ENCODE measurements at places on chromosomes 4 and X.
A peak's percentile ranks its signal among the peaks of the same experiment; 100 is the strongest.

GRCh38 chr4:174279433-174280155 lies 3.9 kb downstream of the FBXO8 start:
- no peak for DNase-seq

- DNase-seq = no peak
These were observed 95.7 kb downstream of the CPZ start for GRCh38 chr4:8688041-8688907.

- no peak for DNase-seq
These were observed 63.6 kb downstream of the SLC7A11 start for GRCh38 chr4:138178566-138178965.

- no peak for DNase-seq
These were observed 85.1 kb upstream of the SHOX start for GRCh38 chrX:545452-545885.

DNA sequence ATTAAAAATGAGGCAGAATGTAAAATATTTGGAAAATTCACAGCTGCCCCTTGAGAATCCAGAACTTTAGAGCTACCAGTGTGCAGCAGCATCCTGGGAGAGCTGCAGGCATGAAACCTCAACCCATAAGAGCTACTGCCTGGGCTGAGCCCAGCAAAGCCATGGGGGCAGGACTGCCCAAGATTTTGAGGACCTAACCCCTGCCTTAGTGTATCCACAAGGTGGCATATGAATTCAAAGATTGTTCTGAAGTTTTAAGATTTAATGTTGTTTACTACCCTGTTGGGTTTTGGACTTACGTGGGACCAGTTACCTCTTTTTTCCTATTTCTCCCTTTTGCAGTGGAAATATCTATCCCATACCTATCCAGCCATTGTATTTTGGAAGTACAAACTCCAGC lies 26.4 kb downstream of the CASP6 start:
- DNase-seq = no peak

DNA sequence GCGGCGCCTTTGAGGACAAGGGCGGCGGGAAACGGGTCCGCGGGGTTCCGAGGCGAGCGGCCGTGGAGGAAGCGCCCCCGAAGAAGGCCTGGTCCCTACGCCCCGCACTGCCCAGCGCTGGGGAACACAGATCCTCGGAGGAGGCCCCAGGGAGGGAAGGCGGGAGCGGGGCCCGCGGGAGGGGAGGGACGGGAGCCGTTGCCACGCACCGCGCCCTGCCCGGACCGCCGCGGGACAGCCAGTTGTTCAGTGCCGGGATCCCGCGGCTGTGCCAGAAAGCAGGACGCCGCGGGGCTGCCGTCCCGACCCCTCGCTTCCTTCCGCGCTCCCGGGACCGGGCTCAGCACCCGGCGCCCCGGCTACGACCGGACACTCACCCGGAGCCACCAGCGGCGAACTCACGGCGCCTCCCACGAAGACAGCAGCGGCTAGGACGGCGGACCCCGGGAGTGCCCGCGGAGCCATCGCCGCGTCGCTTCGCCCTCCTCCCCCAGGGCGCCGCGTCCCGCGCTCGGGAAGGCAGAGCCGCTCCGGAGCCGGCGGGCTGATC lies 278 bp downstream of the RELL1 start:
- peak; percentile 25 for DNase-seq

DNA sequence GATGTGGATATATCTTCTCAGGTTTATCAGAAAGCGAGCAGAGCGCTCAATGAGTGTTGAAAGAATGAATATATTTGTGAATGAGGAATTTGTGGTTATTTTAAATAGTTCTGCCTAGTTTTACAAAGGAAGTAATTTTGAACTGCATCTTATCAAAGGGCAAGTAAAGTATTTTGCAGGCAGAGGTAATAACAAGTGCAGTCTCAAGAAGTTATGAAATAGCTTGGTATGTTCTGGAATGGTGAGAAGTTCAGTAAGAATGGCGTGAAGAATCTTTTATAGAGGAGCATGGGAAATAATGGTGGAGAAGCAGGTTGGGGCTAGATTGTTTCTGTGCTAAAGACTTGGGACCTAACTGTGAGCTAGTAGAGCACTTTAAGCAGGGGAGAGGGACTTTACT lies 10.9 kb downstream of the TMA16 start:
- no peak for DNase-seq

DNA sequence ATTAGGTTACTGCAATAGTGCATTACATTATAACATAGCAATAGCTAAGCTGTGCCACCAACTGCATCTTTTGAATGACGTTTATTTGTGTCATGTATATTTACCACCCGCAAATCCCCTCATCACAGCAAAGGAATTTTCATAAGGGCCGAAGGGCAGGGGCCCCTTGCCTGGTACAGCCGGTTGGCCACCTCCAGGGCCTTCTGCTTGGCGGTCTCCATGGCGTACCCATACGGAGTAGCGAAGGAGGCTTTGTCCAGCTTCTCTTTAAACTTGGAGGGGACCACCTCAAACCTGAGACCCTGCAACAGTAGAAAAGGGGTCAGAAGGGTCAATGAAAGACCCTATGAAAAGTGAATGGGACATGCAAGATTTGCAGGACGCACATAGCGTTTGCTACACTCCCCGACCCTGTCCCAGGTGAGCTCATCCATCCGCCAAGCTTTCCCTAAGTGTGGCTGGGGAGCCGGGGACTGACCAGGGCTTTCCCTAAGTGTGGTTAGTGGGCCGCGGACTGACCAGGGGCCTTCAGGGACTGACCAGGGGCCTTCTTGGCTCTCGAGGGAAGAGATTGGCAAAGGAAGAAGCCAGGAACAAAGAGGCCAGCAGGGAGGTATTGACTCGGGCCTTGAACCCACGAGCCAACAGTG lies 10.6 kb downstream of the ASMTL start:
- DNase-seq = no peak

DNA sequence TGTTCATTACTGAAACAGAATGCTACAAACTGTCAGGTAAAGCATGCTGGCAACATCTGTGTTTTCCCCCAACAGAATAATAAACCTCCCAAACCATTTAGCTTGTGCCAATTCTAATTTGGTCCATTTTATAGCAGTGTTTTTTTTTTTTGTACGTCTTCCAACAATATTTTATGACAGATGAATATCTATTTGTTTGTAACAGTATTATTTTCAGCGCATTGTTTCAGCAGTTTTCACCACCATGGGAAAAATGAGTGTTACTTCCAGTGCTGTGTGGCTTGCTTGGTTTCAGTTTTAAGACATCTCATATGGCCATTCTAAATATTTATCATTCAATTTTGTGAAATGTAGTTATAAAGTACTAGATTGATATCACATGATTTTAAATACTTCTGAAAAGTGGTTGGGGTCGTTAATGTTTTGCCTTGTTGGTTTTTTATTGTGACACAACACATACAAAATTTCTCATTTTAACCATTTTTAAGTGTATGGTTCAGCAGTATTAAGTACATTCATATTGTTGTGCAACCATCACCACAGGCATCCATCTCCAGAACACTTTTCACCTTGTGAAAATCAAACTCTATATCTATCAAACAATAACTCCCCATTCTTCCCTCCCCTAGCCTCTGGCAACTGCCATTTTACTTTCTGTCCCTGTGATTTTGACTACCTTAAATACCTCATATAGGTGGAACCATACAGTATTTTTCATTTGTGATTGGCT lies 25.6 kb upstream of the TBC1D19 start:
- no peak for DNase-seq

DNA sequence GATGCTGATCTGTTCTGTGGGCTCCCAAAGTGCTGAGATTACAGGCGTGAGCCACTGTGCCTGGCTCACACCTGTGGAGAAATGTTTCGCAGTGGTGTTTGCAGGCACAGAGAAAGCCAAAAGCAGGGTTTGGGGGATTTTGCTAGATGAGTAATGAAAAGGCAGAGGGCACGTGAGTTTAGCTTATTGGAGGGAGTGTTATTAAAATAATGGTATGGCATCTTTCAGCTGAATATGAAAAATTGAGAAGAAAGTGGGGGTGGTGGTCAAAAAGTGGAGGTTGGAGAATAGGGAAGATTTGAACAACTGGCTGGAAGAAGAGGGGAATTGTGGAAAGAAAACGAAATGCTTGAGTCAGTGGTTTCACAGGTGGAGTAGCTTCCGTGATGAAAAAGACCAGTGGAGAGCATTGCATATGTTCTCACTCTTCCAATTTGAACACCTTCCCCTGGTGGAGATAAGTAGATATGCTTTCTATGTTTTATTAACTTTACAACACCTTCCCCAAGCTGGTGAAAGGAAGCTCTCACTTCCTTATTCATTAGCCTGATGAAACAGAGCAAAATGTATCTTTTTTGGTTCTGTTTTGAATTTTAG lies 1.1 kb upstream of the CHST7 start:
- no peak for DNase-seq

GRCh38 chr4:83320548-83320947 lies 14.1 kb downstream of the HPSE start:
- no peak for DNase-seq

DNA sequence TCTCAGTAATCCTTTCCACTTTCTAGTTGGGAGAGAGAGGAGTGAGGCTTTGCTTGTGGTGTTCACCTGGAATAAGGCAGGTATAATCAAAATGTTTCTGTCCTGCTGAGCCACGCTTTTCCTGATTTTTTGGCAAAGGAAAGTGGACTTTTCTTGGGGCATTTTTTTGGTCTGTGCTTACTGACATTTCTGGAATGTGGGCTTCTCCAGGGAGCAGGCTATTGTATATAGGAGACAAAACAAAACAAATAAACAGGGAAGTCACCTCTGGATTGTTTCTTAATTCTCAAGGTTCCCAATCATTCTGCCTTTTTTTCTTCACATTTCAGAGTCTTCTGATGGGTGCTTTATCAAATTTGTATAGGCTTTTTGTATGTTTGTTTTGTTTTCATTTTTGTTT lies 25.7 kb upstream of the RP2 start:
- DNase-seq = no peak

DNA sequence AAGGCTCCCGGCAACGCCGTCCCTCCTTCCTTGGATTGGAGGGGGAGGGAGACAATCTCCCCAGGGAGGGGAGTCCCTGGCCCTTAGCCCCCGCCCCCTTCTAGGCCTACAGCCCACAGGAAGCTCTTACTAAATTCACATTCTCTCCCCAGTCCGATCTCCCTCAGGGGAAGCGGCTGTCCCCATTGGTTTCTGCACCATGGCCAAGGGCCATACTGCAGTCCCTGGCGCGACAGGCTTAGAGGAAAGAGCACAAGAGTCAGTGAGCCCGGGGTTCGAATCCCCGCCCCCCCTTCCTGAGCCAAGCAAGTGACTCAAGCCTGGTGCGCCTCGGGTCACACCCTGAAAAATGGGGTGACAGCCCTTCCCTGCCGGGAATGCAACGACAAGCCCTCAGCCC lies 1.1 kb downstream of the ABLIM2 start:
- DNase-seq = peak; percentile 15

DNA sequence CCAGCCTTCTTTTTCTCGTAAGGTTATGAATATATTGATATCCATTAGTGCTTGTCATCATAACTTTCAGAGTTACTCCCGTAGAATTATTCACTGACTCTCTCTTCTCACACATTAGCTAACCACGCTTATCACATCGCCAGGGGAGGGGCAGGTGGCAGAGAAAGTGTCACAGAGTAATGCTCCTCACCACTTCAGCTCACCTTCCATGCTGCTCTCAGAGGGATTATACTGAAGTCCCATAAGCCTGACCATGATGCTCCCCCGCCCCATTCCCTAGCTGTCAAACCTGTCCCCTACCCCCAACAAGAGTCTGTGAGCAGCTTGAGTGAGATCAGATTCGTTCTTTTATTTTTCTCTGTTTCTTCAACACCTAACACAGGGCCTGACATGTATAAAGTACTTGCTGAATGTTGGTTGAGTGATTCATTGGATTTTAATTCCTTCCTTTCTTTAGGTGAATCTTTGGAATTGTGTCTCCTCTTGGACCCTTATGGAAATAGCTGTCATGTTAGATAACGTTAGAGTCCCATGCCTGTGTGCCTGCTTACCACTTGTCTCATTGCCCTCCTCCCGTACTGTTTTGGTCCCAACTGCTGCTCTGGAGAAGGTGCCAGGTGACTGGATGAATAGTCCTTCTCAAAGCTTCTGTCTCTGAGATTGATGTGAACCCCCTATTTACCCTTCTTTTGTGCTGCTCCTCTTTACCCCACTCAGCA lies 55.1 kb downstream of the RS1 start:
- no peak for DNase-seq

DNA sequence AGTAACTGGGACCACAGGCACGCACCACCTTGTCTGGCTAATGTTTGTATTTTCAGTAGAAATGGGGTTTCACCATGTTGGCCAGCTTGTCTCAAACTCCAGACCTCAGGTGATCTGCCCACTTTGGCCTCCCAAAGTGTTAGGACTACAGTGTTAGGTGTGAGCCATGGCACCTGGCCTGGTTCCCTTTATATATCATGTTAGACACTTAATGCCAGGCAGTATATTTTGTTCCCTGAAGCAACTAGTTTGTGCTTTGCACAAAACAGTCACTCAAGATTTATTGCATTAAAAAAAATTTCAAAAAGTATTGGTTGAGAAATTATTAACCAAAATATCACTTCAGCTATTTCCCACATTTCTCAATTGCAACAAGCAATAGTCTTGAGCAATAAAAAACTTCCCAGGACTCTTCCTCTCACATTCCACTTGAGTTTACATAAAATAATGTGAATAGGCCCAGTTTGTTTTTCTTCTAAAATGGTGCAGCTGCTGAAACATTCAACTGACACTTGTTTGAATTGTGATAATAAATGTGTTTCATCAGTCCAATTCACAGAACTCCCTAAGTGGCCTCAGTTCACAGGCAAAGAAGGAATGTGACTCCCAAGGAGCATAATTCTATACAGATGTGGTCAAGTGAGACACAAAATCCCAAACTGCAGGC lies 22.7 kb downstream of the CXCL1 start:
- DNase-seq = no peak

GRCh38 chrX:13498238-13498637 lies 71.2 kb upstream of the EGFL6 start:
- peak; percentile 56 for DNase-seq

GRCh38 chr4:157961229-157961990 lies 211.4 kb downstream of the GASK1B start:
- DNase-seq = no peak

GRCh38 chrX:19870710-19871490 lies 16.5 kb downstream of the SH3KBP1 start:
- no peak for DNase-seq

- DNase-seq = no peak
These were observed 260.9 kb downstream of the GLUD2 start for GRCh38 chrX:121308276-121308805.

- DNase-seq = peak; percentile 5
These were observed 28.4 kb downstream of the TRMT44 start for GRCh38 chr4:8468746-8469535.

DNA sequence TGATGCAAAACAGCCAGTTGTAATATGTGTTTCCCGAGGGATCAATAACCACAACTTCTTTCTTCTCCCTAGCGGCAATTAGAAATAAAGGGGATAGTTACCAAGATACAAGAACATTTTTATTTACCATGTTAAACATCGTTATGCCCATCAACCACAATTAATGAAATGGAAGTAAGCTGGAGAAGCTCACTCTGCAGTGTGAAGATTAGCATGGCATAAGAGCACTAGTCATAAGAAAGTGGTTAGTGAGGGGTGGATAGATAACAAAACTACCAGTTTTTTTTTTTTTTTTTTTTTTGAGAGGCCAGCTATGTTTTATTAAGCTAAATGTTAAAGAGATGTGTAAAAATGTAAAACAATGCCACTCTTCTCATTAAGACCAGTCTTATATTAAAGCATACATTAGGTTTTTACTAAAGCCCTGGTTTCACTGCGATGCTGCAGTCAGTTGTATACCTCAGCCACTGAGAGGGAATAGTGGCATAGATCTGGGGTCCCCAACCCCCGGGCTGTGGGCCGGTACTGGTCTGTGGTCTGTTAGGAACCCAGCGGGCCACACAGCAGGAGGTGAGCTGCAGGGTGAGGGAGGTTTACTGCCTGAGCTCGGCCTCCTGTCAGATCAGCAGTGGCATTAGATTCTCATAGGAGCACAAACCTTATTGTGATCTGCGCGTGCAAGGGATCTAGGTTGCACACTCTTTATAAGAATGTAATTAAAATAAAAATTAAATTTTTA lies 27.9 kb upstream of the NFXL1 start:
- no peak for DNase-seq
